ENCODE measurements at places on chromosomes 11 and 22. TPM values are rescaled to one million over a fixed set of nuclear protein-coding genes. Genes with fewer than 3 reads are reported as not detected.

FADD gene
- 23.0 TPM for total RNA-seq

HEPHL1 gene
- not detected for total RNA-seq

POLR2L gene
- 127 TPM for total RNA-seq

CELSR1 gene
- 51.8 TPM for total RNA-seq

TSGA10IP gene
- total RNA-seq = not detected

KCNJ11 gene
- 4.3 TPM for total RNA-seq

GRCh38 chr22:27952779-27953178, 33.7 kb upstream of the PITPNB start:
- H3K36me3 ChIP-seq = no peaks in the 10 kb centered on the region
- no peak overlapping the region for H3K27ac ChIP-seq
- peaks cover 12% of the 10 kb centered on the region for H3K4me1 ChIP-seq
- H3K27me3 ChIP-seq = no peaks in the 10 kb centered on the region

DNA sequence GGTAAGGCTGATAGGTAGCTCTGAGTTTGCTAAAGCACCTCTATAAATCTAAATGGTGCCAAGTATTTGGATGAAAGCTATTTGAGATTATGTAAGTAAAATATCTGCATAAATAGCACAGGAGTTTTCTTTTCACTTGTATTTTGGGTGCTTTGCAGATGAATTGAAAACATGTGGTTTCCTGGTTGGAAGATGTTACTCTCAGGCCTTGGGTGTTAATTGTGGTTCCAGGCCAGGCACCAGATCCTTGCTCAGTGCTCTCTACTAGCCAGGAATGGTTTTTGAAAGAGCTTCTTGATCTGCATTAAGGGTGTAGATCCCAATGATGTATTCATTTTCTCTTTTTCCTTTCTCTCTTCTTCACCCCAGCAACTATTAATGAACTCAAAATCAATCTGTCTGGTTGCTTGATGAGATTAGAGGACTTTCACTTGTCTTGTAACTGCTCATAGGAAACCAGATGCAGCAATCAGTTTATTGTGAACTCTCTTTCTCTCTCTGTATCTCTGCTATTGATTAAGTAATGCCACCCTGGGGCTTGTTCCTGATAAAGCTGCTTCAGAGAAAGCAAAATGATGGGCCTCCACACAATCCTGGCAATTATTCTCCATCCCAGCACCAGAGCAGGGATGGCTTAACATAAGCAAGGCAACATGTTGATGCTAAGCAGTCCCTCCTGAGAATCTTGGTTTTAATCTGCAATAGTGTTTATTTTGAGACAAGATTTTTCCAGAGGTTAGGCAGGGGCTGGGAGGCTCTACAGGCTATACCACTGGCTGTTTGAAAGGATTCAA, 147.0 kb upstream of the NTM start:
- H3K27me3 ChIP-seq = no peaks in the 10 kb centered on the region
- no peak overlapping the region for H3K27ac ChIP-seq
- no peaks in the 10 kb centered on the region for H3K4me1 ChIP-seq
- H3K36me3 ChIP-seq = no peaks in the 10 kb centered on the region

DNA sequence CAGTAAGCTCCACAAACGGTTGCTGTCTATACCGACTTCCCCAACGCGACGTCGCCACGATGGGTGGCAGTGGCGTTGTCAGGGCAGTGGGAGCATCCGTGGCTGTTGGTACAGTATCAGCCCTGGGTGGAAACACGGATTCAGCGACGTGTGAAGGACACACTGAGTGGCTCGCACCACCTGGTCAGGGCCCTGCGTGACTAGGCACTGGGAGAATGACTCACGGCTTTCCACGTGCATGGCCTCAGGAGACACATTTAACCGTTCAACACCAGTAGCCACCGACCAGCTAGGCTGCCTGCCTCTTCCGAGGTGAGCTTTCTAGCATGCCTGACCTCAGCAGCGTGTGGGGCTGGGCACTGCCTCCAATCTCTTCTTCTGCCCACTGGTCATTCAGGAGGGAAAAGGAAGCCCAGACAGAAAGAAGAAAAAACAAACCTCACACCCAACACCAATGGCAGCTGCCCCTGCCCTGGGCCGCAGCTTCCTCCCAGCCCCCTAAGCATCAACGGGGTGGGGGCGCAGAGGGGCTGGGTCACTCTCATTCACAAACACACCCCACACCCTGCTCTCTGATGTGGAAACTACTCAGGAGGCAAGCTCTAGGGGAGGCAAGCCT, 59.0 kb downstream of the MYH9 start:
- H3K36me3 ChIP-seq = peaks cover 88% of the 10 kb centered on the region
- H3K4me1 ChIP-seq = peaks cover 100% of the 10 kb centered on the region
- peak overlapping the region; percentile 90 for H3K27ac ChIP-seq

DNA sequence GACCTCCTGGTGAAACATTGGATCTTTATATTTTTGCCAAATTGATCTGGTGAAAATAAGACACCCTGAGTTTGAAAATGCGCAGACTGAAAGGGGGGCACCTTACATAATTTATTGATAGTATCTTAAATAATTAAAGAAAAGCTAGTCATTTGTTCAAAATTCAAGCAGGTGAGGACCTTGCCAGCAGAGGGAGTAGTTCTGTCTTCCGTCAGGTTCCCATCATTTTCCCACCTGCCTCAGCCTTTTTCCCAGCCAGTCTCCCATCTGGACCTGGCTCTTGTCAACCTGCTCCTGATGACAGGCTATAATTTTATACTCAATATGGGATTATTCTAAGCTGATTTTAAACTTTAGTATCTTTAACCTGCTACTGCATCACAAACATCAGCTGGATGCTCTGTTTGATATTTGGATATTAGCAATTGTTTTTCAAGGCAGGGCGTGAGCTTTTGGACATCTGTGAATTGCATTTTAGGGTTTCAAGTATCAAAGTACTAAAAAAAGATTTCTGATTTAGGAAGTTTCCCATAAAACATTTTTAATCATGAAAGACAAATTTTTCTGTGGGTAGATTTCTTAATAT, 132.0 kb downstream of the ELP4 start:
- H3K4me1 ChIP-seq = no peaks in the 10 kb centered on the region
- H3K4me3 ChIP-seq = no peak overlapping the region
- no peaks in the 10 kb centered on the region for H3K27me3 ChIP-seq
- H3K36me3 ChIP-seq = no peaks in the 10 kb centered on the region
- no peak for DNase-seq

- no peak overlapping the region for H3K4me3 ChIP-seq
- no peak for DNase-seq
- no peaks in the 10 kb centered on the region for H3K36me3 ChIP-seq
- no peaks in the 10 kb centered on the region for H3K4me1 ChIP-seq
- H3K27me3 ChIP-seq = no peaks in the 10 kb centered on the region
Measured at GRCh38 chr11:123624974-123625373, 29.4 kb downstream of the SCN3B start.

DNA sequence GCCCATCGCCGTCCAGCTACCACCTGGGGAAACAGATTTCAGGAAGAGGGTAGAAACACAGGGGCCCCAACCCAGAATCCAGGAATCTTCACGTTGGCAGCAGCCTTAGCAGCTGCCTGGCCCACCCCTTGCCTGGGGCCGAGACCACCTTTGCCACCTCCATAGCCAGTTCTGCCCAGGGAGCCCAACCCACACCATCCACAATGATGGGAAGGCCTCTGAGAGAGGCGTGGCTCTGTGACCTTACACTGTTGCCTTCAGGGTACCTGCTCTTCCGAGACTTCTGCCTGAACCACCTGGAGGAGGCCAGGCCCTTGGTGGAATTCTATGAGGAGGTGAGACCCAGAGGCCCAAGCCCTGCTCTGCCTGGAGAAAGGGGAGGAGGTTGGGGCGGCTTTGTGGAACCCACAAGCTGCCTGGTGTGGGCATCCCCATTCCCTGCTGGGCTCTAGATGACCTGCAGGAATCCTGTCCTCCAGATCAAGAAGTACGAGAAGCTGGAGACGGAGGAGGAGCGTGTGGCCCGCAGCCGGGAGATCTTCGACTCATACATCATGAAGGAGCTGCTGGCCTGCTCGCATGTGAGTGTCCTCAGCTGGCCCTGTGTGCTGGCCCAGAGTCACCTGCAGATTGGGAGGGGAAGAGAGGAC, 10.0 kb upstream of the ANKRD13D start:
- H3K27me3 ChIP-seq = no peaks in the 10 kb centered on the region
- peak overlapping the region; percentile 93 for H3K27ac ChIP-seq
- peaks cover 93% of the 10 kb centered on the region for H3K4me1 ChIP-seq
- no peak overlapping the region for H3K4me3 ChIP-seq
- peak; percentile 40 for DNase-seq

DNA sequence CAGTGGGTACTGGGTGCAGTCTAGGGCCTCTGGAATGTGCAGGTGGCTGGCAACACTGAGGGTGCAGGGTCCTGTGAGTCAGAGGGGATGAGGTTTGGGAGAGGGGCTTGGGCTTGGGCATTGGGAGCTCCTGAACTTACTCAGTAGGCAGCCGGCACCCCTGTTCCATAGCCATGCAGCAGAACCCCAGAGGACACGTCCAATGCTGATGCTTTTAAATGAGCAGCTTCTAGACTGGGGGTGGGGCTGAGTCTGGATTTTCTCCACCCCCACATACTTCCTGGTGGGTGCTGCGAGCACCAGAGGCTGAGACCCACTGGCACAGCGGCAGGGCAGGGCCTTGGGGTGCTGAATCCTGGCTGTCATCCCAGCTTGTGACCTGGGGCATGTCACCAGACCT, 71.4 kb downstream of the ARHGAP8 start:
- no peak for DNase-seq
- peaks cover 3% of the 10 kb centered on the region for H3K27me3 ChIP-seq
- H3K27ac ChIP-seq = no peak overlapping the region
- H3K36me3 ChIP-seq = no peaks in the 10 kb centered on the region

GRCh38 chr11:36557991-36558390, 9.8 kb upstream of the RAG1 start:
- H3K36me3 ChIP-seq = no peaks in the 10 kb centered on the region
- H3K4me1 ChIP-seq = no peaks in the 10 kb centered on the region
- no peak overlapping the region for H3K4me3 ChIP-seq

- H3K27ac ChIP-seq = no peak overlapping the region
- no peaks in the 10 kb centered on the region for H3K36me3 ChIP-seq
- peaks cover 17% of the 10 kb centered on the region for H3K4me1 ChIP-seq
- DNase-seq = peak; percentile 81
Measured at GRCh38 chr22:23539135-23539838, 40.8 kb downstream of the IGLL1 start.

DNA sequence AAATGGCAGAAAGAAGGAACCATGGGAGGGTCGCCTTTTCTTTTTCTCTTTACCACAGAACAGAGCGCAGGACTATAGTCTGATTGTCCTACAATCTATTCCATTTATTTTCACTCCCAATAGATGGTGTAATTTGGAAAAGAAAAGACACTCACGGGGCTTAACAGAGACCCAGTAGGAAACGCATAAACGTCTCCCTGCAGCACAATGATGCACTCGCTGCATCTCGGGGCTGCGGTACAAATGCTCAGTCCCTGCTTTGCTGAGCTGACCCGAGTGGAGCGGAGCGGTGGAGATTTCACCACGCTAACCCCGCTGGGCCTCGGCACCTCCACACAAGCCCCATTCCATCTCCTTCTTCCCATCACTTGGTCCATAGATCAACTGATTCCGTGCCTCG, 1.5 kb downstream of the FEZ1 start:
- H3K4me1 ChIP-seq = peaks cover 21% of the 10 kb centered on the region
- no peak overlapping the region for H3K27ac ChIP-seq
- peaks cover 43% of the 10 kb centered on the region for H3K27me3 ChIP-seq
- no peak for DNase-seq

DNA sequence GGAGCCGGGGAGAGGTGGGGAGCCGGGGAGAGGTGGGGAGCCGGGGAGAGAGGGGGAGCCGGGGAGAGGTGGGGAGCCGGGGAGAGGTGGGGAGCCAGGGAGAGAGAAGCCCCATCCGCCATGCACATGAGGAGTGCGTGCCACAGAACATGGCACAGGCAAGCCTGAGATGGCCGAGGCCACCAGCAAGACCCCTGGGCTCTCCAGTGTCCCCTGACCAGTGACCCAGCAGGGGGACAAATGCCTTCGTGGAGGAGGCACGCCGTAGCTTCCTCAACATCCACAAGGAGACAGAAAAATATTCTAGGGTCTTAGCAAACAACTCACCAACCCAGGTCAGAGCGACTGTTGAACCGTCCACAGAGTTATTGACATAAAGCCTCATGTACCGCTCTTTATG, 618.8 kb downstream of the TBC1D22A start:
- no peaks in the 10 kb centered on the region for H3K4me1 ChIP-seq
- H3K4me3 ChIP-seq = no peak overlapping the region
- no peak for DNase-seq
- H3K27me3 ChIP-seq = no peaks in the 10 kb centered on the region
- no peaks in the 10 kb centered on the region for H3K36me3 ChIP-seq
- no peak overlapping the region for H3K27ac ChIP-seq

GRCh38 chr11:114340311-114341131, 44.3 kb downstream of the NNMT start:
- H3K27me3 ChIP-seq = no peaks in the 10 kb centered on the region
- H3K4me3 ChIP-seq = peak overlapping the region; percentile 37
- peak overlapping the region; percentile 46 for H3K27ac ChIP-seq
- H3K4me1 ChIP-seq = peaks cover 7% of the 10 kb centered on the region

- no peak for DNase-seq
- peaks cover 4% of the 10 kb centered on the region for H3K27me3 ChIP-seq
- H3K27ac ChIP-seq = no peak overlapping the region
Measured at GRCh38 chr22:48553119-48553518, 1274.6 kb downstream of the BRD1 start.

DNA sequence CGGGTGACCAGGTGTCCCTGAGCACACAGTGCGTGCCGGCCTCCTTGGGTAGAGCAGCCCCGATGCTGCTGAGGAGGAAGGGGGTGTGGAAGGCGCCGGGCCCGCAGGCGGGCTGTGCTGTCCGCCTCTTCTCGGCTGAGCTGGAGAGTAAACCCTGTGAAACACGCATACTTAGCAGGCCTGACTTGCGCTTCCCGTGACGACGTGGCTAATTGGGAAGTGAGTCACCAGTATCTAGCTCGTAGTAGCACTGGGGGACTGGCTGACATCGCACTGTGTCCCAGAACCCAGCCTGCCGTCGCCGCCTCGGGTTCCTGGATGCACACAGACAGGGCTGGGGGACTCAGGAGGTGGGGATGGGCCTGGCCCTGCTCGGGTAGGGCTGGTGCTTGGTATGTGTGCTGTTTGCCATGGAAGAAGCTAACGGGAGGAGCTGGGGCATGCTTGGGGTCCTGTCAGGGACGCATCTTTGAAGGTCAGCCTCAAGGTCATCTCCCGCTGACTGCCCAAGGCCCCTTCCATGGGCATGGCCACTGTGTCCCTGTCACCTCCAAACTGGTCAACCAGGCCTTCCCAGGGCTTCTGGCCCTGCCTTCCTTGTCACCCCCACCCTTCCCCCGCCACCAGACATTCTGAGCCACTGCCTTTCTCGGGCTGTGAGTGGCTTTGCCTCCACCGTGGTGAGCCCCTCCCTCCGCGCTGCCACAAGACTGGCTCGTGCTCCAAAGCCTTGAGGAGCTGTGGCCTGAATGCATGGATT, 1327.0 kb downstream of the BRD1 start:
- H3K27ac ChIP-seq = no peak overlapping the region
- H3K27me3 ChIP-seq = no peaks in the 10 kb centered on the region
- no peaks in the 10 kb centered on the region for H3K36me3 ChIP-seq
- H3K4me3 ChIP-seq = no peak overlapping the region
- no peaks in the 10 kb centered on the region for H3K4me1 ChIP-seq

GRCh38 chr11:34053161-34053686, 1.7 kb downstream of the CAPRIN1 start:
- H3K4me1 ChIP-seq = peaks cover 54% of the 10 kb centered on the region
- no peaks in the 10 kb centered on the region for H3K27me3 ChIP-seq
- peak overlapping the region; percentile 92 for H3K4me3 ChIP-seq
- peaks cover 13% of the 10 kb centered on the region for H3K36me3 ChIP-seq
- peak overlapping the region; percentile 99 for H3K27ac ChIP-seq
- DNase-seq = peak; percentile 87

GRCh38 chr11:117997406-117997805, 11.2 kb downstream of the IL10RA start:
- no peak for DNase-seq
- peaks cover 57% of the 10 kb centered on the region for H3K36me3 ChIP-seq
- H3K4me1 ChIP-seq = peaks cover 42% of the 10 kb centered on the region
- H3K27me3 ChIP-seq = no peaks in the 10 kb centered on the region
- no peak overlapping the region for H3K27ac ChIP-seq
